Amygdala (tissue), 56 donors: ENCODE measurements at places on chromosomes 12 and 14.

DNA sequence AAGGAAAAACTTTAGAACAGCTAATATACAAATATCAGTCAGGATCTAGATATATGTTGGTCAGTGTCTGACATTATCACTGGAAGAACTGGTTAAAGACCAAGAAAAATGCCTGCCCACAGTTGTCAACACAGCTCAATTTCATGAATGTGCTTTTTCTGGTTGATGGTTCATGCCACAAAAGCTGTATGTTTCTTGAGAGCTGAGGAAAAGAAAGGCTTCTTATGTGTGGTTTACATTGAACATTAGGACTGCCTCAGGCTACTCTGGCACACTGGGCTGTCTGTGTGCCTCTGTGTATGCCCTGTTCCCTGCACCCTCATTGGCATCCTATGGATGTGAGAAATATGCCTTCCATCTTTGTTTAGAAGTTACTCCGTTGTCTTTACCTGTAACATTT, 218.8 kb upstream of the RGS6 start:
- DNase-seq, result no peak

- no peak for DNase-seq
Observed at GRCh38 chr12:59689776-59690175, 93.9 kb downstream of the SLC16A7 start.

DNA sequence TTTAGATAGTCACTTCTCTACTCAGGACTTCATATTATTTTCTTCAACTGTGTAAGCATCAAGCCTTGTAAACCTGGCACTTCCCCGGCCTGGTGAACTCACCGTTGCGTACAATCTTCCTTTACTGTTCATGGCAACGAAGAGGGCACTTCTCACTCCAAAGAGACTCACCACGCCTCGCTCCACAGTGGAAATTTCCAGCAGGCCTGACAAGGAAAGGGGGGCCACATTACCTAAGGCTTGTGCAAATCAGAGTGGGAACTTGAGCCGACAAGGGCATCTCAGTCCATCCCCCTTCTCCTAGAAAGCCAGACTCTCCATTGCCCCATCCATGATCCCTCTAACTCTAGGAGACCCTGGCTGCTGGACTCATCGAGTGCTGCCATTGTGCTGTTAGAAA, 1.6 kb downstream of the FGF6 start:
- no peak for DNase-seq

GRCh38 chr14:67186789-67187584, 2.3 kb upstream of the GARIN2 start:
- no peak for DNase-seq

- DNase-seq, result no peak
Observed at GRCh38 chr14:104843442-104844305, 21.4 kb upstream of the CEP170B start.

GRCh38 chr12:38772437-38772836, 133.0 kb downstream of the CPNE8 start:
- no peak for DNase-seq

GRCh38 chr12:15732341-15733061, 56.7 kb downstream of the EPS8 start:
- DNase-seq, result no peak

DNA sequence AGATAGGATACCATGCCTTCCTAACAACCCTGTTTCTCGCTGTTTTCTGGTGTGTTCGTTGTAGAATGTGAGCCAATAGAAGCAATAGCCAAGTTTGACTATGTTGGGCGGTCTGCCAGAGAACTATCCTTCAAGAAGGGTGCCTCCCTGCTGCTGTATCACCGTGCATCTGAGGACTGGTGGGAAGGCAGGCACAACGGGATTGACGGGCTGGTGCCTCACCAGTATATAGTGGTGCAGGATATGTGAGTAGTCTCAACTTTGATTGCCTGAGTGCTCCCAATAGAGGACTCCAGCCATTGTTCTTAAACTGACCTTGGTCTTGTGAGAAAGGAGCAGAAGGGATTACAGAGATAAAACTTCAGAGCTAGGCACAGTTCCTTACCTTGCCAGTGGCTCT, 96.2 kb downstream of the KICS2 start:
- DNase-seq, result no peak

- DNase-seq, result no peak
Observed at GRCh38 chr14:35369701-35370191, 34.8 kb downstream of the NFKBIA start.

GRCh38 chr14:83874662-83875061, 1655.3 kb upstream of the FLRT2 start:
- DNase-seq, result no peak

- no peak for DNase-seq
Observed at GRCh38 chr12:10562306-10562933, 51.0 kb downstream of the MAGOHB start.

GRCh38 chr12:15733136-15733535, 56.1 kb downstream of the EPS8 start:
- DNase-seq, result no peak

- DNase-seq, result no peak
Observed at GRCh38 chr12:6434205-6435140, 10.3 kb upstream of the CD27 start.

GRCh38 chr14:55846826-55847446, 266.9 kb downstream of the KTN1 start:
- no peak for DNase-seq

DNA sequence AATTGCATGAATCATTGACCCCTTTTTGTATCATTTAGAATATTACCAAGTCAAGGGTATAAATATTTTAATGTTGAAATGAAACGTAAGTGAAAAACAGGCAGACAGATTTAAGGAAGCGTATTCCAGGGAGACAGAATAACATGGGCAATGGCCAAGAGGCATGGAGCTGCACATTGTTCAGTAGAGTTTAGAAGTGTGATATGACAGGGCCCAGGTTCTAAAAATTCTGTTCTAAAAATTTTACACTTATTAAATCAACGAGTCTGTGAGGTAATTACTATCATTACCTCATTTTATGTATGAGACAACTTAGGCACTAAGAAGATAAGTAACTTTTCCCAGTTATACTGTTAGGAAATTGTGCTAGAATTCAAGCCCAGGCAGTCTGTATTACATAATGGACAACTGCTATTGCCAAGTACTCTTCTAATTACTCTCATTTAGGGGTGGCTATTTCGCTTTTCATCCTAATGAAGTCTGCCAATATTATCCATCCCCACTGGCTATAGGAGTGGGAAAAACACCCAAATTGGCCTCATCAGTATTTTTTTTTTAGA, 103.2 kb upstream of the NAV3 start:
- no peak for DNase-seq

- no peak for DNase-seq
Observed at GRCh38 chr12:124184456-124184855, 110.4 kb upstream of the RFLNA start.

DNA sequence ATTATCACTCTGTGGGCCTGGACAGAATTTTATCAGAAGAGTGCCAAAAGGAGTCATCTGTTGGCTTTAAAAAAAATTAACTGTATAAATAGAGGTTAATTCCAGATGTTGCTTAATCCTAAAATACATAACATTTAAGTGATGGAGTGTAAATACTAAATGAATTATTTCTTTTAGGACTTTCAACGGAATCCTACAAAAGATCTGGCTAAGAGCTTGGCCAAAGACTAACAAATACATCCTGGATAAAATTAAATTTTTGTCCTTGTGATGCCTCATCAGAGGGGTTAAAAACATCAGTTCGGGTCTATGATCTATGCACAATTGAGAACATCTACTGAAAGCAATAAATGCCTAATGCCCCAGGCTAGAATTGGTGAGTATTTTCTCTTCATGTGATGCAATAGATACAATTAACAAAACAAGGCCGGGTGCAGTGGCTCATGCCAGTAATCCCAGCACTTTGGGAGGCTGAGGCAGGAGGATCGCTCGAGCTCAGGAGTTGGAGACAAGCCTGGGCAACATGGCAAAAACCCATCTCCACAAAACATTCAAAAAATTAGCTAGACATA, 49.8 kb upstream of the RAP1B start:
- DNase-seq, result no peak

- no peak for DNase-seq
Observed at GRCh38 chr12:27014859-27015729, 910 bp upstream of the TM7SF3 start.

DNA sequence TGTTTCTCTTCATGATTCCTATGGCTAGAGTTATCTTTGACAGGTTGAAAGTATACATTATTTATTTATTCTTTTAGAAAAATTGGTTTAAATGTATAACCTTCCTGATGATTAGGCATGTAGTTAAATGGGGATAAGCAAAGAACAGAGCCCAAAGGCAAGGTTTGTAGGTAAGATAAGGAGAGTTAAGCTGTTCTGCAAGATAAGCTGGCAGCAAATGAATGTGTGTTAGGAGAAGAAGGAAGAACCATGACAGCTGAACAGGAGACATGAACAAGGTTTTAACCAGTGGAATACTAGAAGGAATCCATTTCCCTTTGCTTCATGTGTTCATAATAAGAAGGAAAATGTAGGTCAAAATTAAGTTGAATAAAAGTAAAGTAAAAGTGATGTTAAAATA, 1330.1 kb upstream of the USP15 start:
- no peak for DNase-seq

- peak; percentile 36 for DNase-seq
Observed at GRCh38 chr14:96989306-96989705, 192.1 kb downstream of the VRK1 start.

DNA sequence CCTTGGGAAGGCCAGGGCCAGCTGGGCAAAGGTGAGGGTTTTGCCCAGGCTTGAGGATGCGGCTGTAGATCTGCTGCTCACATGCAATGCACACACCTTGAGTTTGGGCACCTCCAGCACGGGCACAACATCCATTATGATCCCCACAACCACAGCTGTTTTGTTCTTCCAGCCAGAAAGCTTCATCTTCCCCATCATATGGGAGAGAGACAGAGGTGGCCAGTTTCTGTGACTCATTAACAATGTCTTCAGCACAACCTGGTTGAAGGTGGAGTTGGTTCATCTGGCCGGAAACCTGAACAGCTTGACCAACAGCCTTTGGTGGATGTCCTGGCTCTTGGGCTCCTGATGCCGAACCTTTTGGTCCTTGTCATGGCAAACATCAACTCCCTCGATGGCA, 163.7 kb upstream of the CCND2 start:
- DNase-seq, result no peak

DNA sequence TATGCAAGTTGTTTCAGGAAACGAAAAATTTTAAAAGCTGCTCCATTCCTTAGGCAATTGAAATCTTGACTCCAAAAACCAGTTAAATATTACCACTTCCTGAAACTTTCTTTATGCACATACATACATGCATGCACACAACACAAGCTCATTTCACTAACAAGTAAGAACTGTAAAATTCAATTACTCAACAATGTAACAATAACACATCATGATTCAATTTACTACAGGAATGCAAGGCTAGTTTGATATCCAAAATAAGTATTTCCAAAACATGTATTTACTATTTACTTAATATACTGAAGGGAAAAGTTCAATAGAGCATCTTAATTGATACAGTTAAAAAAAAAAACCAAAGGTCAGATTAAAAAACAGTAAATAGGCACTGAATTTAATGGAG, 19.6 kb downstream of the NAP1L1 start:
- DNase-seq, result no peak

DNA sequence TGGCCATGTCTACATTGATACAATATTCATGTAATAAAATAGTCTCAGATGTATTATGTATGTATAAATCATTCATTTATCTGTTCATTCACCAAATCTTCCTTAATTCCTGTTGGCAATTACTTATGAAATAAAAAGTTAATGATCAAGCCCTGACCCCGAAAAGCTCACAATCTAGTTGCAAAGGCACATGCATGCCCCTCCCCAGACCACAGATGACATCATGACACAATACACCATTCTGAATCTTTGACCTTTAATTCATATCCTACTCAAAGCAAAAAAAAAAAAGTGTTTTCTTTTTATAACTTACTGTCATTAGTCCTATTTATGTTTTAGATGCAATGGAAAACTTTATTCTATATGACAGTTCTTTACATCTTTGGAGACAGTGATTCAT, 346.9 kb downstream of the PRKD1 start:
- no peak for DNase-seq

- no peak for DNase-seq
Observed at GRCh38 chr12:72647139-72647538, 375.0 kb downstream of the TRHDE start.

DNA sequence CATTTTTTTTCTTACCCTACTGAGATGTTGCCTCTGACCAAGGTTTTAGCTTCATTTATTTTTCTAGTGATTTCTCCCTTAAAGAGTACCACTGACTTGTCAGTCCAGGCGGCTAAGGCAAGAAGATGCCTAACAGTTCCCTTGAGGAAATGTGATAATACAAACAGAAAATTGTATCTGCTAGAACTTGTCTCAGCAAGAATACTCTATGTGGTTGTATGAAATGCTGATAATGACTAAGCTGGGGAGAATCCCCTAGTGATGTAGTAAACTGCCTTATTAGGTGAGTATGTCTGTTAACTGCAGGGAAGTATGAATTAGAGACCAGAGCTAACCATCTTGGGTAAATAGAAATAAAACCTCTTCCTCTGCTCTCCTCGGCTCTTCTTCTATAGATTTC, 6.7 kb downstream of the C12orf54 start:
- DNase-seq, result no peak

GRCh38 chr12:56300644-56301464, 724 bp upstream of the CS start:
- no peak for DNase-seq

DNA sequence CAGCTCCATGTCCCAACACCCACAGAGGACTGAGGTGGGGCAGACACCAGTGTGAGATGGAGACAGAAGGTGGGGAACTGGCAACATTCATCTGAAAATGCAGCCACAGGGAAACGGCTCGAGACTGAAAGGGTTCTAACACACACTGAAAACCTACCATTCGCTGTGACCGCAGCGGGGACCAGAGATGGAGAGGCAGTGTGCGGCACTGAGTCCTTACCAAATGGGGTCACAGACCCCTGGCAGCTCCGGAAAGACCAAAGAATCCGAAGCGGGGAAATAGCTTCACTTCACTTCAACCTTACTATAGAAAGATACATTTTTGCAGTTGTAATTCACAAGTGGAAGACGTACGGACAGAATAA, 9.6 kb downstream of the BAG5 start:
- no peak for DNase-seq

DNA sequence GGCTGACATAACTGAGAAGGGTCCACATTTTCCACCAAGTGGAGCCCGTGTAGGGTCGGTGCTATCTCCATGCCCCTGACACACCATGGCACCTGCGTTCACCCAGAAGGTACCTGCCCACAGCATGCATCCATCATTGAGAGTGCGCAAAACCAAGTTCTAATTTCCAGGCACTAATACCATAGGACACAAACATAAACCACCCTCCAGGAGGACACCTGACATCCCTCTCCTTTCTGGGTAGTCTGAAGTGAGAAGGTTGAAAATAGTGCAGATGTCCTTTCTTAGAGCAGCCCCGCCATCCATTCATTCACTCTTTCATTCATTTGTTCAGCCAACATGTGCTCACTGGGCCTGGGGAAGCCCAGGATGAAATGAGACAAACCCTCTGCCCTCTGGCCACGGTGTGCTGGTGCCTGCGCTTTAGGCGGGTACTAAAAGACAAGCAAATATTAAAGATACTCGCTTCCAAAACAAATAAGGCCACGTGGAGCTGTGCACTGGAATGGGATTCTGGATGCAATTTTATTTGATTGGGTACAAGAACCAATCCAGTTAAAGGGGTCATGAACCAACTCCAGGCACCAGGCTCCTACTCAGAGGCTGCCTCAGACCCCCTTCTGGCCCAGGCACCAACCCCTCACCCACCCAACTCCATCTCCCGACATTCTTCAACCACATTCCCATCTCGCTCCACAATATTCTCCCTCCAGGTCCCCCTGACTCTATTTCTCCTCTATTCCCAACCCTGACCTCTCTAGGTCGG, 1.2 kb downstream of the TTC7B start:
- DNase-seq, result no peak
